ENCODE measurements at places on chromosomes 11 and 22.

DNA sequence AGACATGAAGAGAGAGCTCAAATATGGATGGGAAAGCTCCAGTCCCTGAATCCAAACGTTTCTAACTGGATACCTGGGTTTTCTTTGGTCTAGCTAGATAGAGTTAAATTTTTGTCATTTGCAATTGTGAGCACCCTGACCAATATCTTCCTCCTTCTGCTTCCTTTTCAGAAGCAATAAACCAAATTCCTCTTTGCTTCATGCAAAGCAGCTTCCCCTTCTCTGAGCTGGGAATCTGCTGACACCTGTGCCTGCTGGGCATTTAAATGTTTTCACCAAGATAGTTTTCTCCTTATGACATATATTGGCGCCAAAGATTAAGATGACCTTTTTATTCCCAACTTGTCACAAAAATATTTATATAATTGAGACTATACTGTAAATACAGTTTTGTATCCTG, 27.9 kb upstream of the PAK1 start:
- DNase-seq: no peak

GRCh38 chr22:50490531-50491308, 4.1 kb downstream of the MIOX start:
- no peak for DNase-seq

- DNase-seq: no peak
Observed at GRCh38 chr11:116931206-116931953, 94.0 kb upstream of the APOA1 start.

GRCh38 chr11:76512851-76513653, 68.2 kb downstream of the EMSY start:
- no peak for DNase-seq

- no peak for DNase-seq
Observed at GRCh38 chr22:19691721-19692341, 22.5 kb upstream of the SEPTIN5 start.

DNA sequence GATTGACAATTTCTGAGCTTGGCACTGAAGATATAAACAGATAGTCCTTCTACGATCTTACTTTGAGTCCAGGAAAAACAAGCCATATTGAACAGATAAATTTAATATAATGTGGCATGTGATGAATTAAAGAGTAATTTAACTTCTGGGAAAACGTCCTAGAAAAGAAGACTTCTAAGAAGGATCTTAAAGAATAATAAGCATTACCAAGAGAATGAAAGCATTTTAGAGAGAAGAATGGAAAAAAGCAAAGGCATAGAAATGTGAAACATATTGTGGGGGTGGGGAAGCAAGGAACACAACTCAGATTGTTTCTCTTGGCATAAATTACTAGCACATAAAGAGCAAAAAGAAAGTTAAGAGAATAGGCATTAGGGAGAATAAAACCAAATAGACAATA, 5.4 kb downstream of the DDIAS start:
- no peak for DNase-seq

DNA sequence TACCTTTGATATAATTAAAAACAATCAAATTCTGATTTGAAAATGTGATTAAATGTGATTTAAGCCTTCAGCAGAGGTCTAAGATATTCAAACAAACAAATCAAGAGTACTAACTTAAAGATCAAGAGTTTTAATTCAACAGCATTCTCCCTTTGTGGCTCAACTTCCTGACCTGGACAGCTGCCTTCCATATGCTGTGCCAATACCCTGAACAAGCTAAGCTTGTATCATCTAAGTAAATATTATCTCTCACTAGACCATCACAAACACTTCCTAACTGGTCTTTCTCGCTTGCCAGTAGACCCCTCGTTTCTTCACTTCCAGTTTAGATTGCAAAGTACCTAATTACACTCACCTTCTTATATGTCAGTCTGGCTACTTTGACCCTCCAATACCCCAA, 35.9 kb upstream of the P4HA3 start:
- no peak for DNase-seq

- no peak for DNase-seq
Observed at GRCh38 chr22:19016081-19016766, 80.1 kb upstream of the PRODH start.

GRCh38 chr11:116394022-116394421, 378.8 kb downstream of the BUD13 start:
- DNase-seq: no peak

DNA sequence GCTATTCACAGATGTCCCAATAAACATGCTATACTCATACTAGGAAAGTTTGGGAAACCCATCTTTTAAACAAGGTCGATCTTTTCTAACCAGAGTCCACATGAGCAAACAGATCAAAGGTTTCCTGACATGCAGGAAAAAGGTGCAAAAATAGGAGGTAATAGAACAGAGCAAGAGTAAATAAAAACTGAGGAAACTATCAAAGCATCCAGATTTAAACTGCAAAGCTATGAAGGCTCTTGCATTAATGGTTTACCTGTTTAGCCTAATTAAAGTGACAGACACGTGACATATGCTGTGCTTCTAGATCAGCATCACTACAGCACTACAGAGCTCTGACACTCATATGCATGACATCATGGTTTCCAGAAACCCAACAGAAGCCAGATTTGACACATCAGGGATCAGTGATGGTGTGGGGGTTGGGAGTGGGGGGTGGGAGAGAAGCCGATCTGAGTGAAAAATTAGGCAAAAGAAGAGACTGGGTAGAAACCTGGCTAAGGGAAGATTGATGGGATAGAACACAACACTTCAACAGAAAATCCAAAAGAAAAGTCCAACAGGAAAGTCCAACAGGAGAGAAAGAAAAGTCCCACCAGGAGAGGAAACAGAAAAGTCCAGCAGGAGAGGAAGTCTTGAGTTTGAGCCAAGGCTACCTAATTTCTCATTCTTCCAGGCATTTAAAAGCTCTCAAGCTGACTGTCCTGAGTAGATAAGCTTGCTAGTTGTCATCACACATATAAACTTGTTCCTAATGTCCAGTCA, 262.3 kb downstream of the SOX6 start:
- DNase-seq: no peak

DNA sequence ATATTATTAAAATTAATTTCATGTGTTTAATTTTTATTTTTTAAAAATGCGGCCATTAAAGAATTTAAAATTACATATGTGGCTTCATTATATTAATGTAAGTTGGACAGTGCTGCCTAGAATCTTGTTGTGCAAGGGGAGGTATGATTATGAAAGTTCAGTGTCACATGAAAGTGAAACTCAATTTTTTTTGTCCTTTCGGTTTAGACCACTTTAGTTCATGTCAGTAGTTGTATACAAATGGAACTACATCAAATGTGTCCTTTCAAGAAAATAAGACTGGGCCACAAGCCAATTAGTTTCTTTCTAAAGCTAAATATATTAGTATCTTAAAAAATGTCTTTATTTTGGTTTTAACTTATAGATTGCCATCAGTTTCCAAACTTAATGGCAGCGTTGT, 35.7 kb downstream of the TBCEL start:
- no peak for DNase-seq
